Kidney tubule cell (primary cell): ENCODE measurements at places on chromosomes 7 and 10.

DNA sequence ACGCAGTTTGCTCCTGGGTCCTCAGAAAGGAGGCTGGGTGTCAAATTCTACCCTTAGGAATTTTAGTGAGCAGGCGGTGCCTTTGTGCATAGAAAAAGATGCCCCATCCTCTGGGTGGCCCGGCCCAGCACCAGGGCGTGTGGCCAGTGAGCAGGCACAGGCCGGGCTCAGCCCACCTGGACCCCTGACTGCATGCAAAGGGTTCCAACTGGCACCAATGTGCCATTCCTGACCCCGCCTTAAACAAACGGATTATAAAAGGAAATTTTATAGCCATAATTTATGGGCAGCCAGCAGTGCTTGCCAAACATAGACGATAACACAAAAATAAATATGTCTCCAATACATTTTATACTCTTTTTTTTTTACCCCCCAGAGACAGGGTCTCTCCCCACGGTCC lies 40.1 kb upstream of the GNA12 start:
- no peak for DNase-seq

GRCh38 chr7:36316319-36316718 lies 73.3 kb upstream of the ANLN start:
- DNase-seq: no peak

GRCh38 chr10:29007748-29008610 lies 280.9 kb upstream of the LYZL1 start:
- DNase-seq: peak; percentile 40

DNA sequence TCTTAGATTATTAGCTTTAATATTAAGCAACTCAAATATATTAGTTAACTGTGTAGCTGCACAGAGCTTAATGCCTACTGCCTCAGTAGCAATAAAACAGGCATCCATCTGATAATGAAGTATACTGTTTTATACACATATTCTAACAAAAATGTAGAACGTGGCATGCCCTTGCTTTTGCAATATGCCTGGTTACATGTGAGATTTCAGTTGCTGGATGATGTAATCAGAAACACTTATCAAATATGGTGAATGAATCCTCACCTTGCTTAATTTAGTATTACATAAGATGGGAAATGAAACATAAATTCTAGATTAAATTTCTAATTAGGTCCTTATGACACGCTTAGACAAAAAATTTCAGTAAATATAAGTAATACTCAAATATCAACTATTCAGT lies 8.0 kb downstream of the DNAJC1 start:
- no peak for DNase-seq

- no peak for DNase-seq
Measured at GRCh38 chr7:32071466-32072091, 1.4 kb upstream of the PDE1C start.

DNA sequence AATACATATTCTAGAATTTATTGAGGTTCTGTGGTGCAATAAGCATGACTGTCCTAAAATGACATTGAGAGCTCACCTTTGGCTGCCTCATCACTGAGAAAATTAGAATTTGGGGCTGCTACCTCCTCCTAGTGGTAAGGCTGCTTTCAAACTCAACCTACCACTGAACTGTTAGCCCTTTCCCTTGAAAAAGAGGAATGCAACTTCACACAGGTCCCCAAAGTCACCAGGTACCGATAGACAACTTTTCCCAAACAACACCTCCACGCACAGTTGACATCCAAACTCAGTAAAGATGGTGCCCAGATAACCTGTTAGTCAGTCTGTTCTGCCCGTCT lies 75.9 kb upstream of the SCIN start:
- no peak for DNase-seq

- no peak for DNase-seq
Measured at GRCh38 chr7:47967708-47968107, 11.7 kb downstream of the HUS1 start.
